ENCODE measurements at places on chromosomes 6 and 20.

DNA sequence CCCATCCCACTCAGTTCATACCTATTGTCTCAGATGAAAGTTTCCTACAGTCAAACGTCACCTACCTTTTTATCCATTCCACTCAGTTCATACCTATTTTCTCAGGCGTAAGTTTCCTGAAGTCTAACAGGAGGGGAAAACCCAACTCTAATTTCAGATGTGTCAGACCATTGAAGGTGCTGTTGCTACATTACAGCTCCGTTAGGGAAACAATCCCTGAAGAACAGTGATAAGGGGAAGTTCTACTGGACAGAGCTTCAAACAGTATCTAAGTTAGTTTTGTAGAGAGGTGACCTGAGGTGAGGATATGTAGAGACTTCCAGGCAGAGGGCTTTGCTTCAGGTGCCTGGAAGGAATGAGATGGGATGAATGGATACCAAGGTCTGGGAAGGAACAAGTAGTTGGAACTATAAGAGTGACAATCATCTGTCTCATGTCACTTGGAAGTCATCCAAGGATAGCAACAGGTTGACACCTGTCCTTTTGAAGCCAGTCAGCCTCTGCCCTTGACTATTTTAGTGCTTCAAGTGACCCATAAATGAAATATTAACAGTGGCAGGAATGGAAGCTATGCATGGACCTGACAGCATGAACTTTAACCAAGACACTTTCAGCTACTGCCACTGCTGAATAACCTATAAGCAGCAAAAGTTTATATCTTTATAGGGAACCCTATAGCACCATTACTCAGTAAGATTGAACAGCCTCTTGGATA, 191.6 kb upstream of the MOCS1 start:
- DNase-seq = no peak

- no peak for DNase-seq
These were observed 724.8 kb downstream of the HACE1 start for GRCh38 chr6:104134876-104135275.

GRCh38 chr20:50222309-50223038, 31.8 kb downstream of the CEBPB start:
- DNase-seq = no peak

DNA sequence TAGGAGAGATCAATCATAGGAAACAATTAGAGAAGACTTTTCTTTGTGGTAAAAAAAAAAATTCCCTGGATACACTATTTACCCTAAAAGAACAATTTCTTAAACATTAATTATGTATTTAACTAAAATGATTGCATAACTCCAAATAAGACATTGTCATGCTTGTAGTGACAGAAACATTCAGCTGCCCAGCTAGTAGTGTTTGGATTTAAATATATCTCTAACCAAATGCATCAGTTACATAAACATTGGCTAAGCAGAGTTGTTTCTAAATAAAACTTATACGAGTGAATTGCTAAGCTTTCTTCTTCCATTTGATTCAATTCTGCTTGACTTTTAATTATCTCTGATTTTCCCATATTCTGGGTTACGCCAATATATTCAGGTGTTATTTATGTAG, 23.7 kb downstream of the MLIP start:
- DNase-seq = no peak

DNA sequence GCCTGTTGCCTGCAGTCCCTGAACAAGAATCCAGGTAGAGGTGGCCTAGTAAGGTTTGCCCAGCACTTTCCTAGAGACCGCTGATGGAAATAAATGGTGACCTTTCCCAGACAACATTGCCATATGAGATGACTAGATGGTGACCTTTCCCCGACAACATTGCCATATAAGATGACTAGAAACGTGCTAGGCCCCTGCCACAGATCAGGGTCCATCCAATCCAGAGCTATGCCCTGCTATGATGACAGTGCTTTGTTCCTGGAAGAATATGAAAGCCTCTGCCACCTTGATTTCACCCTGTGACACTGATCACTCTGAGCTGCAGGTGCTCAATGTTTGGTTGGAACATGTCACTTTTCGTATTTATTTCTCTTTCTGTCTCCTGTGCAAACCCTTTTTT, 133.8 kb upstream of the SPTLC3 start:
- DNase-seq = no peak

- DNase-seq = no peak
These were observed 29.7 kb upstream of the TMX4 start for GRCh38 chr20:8049310-8049709.

DNA sequence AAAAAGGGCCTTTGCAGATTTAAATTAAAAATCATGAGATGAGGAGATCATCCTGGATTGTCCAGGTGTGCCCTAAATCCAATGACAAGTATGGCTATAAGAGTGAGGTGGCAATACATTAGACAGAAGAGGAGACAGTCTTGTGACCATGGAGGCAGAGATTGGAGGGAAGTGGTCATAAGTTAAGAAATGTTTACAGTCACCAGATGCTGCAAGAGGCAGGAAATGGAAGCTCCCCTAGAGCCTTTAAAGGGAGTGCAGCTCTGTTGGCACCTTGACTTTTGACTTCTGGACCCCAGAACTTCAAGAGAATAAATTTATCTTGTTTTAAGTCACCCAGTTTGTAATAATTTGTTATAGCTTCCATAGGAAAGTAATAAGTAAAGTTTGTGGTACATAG, 61.1 kb downstream of the HMGN3 start:
- DNase-seq = no peak

DNA sequence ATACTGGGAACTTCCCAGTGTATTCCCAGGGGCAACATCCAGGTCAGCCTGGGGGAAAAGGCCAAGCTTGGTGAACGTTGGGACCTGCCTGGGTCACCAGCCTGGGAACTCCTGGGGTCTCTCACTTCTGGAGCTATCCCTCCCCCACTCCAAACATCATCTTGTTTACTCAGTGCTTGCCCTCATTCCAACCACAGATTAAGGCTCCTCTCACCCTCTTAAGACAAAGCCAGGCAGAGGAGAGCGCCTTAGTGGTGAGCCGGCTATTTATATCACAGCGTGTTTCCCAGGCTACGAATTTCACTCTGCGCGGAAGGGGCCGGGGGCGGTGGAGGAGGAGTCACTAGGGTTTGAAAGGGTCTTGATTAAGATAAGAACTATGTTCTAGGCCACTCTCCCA, 12.1 kb downstream of the PRPH2 start:
- DNase-seq = no peak

- DNase-seq = no peak
These were observed 6.8 kb upstream of the EZR start for GRCh38 chr6:158825951-158826306.

DNA sequence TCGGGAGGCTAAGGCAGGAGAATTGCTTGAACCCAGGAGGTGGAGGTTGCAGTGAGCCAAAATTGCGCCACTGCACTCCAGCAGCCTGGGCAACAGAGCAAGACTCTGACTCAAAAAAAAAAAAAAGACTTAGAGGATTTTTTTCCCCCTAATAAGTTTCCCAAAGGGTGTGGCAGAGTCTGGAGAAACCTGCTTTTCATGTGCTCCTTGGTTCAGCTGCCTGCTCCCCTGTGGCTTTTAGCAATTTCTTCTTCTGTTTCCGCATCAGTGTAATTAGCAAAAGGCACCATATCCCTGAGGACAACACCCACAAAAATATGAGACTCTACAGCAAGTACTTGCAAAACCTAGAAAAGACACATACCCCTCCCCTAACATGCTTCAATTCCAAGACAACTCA, 28.6 kb upstream of the ZNF133 start:
- DNase-seq = no peak

DNA sequence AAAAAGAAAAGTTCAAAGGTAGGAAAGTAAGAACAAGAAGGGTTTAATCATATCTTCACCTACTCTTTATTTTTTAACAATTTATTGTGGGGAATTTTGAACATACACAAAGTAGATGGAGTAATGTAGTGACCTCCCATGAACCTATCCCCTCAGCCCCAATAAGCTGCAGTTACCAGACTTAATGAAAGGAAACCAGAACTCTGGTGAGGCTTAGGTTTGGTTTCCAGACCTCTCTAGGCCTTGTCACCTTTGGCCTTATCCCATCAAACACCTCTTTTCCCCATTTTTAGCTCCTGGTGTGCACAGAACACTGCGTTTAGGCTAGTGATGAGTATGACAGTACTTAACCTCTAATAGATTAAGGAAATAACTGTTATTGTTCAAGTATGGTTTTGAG, 42.0 kb downstream of the CBFA2T2 start:
- no peak for DNase-seq

- DNase-seq = no peak
These were observed 12.8 kb downstream of the NFATC2 start for GRCh38 chr20:51529758-51530157.

DNA sequence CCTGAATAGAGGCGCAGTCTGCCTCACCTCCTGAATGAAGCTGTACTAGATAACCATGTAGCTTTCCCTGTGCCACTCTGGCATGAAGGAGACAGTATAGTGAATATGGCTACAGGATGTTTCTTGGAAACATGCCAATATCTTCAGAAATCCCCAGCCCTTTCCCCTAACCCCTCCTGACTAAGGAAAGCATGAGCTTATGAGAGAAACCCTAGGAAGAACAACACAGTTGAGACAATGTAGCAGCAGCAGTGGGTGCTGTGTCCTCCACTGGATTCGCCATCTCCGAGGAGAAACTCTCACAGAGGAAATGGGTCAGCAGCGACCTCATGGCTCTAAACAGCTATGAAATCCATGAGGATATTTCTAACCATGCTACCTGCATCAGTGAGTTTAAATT, 6.7 kb downstream of the HLA-DQA1 start:
- no peak for DNase-seq

- no peak for DNase-seq
These were observed 591.0 kb upstream of the GJE1 start for GRCh38 chr6:141541581-141542324.

- no peak for DNase-seq
These were observed 11.2 kb downstream of the TFAP2D start for GRCh38 chr6:50724381-50725124.

GRCh38 chr20:48908656-48909319, 12.7 kb upstream of the ARFGEF2 start:
- DNase-seq = no peak

- no peak for DNase-seq
These were observed 631 bp upstream of the PABPC1L start for GRCh38 chr20:44908987-44909871.

DNA sequence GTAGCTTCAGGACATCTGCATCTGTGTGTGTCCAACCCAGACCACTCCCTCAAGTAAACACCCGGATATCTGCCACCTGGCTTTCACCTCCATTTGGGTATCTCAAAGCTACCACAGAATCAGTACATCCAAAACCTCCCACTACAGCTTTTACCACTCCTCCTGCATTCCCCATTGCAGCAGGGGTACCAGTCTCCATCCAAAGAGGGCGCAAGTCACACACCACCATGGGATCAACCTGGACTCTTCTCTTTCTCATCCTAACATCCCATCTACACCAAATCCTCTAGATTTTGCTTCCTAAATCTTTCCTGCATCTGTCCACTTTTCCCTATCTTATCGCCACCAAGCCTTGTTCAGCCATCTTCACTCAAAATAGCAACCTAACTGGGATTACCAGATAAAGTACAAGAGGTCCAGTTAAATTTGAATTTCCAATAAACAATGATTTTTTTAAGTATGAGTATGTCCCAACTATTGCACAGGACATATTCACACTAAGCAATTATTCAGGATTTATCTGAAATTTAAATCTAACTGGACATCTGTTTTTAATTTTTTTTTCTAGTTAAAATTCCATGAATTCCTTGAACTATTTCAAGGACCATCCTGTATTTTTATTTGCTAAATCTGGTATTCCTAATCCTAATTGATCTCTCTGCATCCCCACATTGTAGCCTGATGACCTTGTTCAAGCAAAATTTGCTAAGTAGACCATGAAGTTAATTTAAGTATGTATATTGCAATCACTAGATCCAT, 164.3 kb upstream of the MLN start:
- no peak for DNase-seq

GRCh38 chr6:142960098-142960497, 15.1 kb upstream of the HIVEP2 start:
- DNase-seq = no peak

DNA sequence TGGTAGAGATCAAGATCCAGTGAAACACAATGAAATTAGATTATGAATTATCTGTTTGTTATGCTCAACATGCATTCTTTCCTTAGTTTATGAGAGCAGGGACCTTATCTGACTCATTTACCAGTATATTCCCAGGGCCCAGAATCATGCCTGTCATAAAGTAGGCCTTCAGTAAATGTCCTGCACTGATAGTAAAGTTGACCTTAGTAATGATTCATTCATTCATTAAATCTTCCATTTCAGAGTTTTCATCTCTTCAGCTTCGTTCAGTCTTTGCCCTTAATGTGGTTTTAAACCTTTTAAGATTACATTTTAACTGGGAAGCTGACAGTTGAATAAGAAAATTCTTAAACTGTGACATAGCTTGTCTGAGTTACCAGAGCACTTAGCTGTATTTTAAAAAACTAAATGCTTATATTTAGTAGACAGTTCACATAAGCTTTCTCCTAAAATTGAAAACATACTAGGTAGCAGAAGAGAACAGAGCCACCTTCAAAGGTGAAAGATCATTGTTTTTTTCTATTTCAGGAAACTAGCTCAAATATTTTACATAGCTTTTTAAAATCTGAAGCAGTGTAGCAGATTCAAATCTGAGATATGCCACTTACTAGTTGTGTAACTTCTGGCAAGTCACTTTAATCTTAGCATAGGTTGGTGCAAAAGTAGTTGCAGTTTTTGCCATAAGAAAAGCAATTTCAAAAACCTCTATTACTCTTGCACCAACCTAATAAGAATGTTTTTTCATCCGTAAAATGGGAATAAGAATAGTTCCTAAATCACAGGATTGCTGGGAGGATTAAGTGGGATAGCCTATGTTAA, 41.4 kb downstream of the MCM8 start:
- no peak for DNase-seq

GRCh38 chr6:150722614-150723344, 123.1 kb downstream of the PLEKHG1 start:
- no peak for DNase-seq

DNA sequence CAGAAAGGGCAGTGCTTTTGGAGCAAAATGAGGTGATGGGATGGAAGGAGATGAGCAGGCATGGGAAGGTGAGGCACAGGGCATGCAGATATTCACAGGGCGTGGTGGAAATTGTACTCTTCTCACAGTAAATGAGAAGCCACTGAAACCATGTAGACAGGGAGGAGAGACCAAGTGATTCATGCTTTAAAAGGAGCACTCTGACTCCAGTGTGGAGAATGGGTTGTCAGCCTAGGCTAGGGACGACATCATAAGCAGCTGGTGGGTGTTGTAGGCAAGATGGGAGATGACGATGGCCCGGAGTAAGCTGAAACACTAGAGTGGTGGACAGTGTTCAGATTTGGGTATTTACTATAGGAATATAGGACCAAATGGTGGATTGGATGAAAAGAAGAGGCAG, 18.4 kb downstream of the PDE7B start:
- DNase-seq = no peak

- DNase-seq = no peak
These were observed 4.3 kb downstream of the PREX1 start for GRCh38 chr20:48823476-48823875.

GRCh38 chr6:24385536-24386269, 17.0 kb upstream of the MRS2 start:
- no peak for DNase-seq

- no peak for DNase-seq
These were observed 152.1 kb upstream of the RIMS1 start for GRCh38 chr6:71733970-71734899.
